ENCODE measurements at places on chromosomes 12 and 14. TPM values are rescaled to one million over a fixed set of nuclear protein-coding genes. Genes with fewer than 3 reads are reported as not detected.

PRH2 gene
- not detected for total RNA-seq

TCTN2 gene
- 3.6 TPM for total RNA-seq

TMTC1 gene
- total RNA-seq = 0.93 TPM

TRPV4 gene
- total RNA-seq = not detected

CD27 gene
- total RNA-seq = 116 TPM

TAS2R19 gene
- 2.7 TPM for total RNA-seq

PCED1B gene
- total RNA-seq = 8.5 TPM

DENND5B gene
- 32.5 TPM for total RNA-seq

ESR2 gene
- 1.6 TPM for total RNA-seq

GDF11 gene
- 15.2 TPM for total RNA-seq

KIAA0586 gene
- 18.1 TPM for total RNA-seq

OS9 gene
- total RNA-seq = 87.2 TPM

ORAI1 gene
- total RNA-seq = 31.0 TPM

SMIM41 gene
- not detected for total RNA-seq

MYF5 gene
- total RNA-seq = not detected

AMDHD1 gene
- total RNA-seq = 0.15 TPM

GPD1 gene
- total RNA-seq = 0.26 TPM

SOAT2 gene
- 1.9 TPM for total RNA-seq

PLEK2 gene
- not detected for total RNA-seq

All from GM12878 (cell line).